ENCODE measurements at places on chromosomes 2 and 18. TPM values are rescaled to one million over a fixed set of nuclear protein-coding genes. Genes with fewer than 3 reads are reported as not detected.

GRCh38 chr2:218357236-218358177 is 850 bp downstream of the CATIP start:
- no peak for DNase-seq

Gene CFAP65
- not detected for total RNA-seq

- peak; percentile 5 for DNase-seq
Measured at GRCh38 chr2:120436885-120437603, 91.1 kb downstream of the INHBB start.

DNA sequence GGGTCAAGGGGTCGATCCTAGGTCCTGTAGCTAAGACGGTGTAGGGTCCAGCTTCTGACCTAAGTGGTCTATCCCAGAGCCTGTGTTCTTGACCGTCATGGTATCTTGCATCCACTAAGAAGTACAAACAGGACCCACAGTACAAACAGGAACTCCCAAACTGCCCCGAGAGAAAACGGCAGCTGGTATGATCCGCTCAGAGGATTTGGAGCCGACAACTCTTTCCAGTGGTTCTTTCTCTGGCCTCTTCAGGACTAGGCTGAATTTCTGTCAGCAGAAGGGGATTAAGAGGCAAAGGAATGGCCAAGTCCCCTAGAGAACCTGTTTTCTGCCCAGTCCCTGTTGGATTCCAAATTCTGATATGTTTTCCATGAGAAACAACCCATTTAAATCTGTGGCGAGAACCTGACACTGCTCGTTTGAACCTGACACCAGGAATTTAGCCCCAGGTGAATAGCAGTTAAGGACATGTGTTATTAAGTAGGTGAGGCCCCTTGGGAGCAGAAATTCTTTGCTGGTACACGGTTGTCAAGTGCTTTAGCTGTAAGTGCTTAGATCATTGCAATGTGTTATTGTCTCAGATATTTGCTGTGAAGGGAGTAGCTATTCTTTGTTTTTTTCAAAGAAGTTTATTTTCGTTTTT is 50.5 kb upstream of the TXNDC2 start:
- DNase-seq = no peak

- DNase-seq = peak; percentile 71
Measured at GRCh38 chr2:225008935-225009334, 33.3 kb downstream of the DOCK10 start.

Gene ZNF892
- 4.6 TPM for total RNA-seq

DNA sequence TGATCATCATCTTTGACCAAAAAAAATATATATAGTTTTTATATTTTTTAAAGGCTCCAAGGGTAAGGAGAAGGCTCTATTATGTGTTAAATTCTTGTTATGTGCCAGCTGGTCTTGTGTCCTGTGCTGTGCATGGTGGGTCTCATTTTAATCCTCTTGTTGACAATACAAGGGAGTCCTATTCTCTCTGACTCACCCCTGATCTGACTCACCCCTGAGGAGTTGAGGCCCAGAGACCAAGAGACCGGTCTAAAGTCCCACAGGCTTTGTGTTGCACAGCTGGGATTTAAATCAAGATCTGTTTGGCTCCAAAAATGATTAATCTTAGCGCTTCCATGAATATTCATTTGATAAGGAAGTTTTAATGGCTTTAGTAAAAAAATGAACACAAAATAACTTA is 25.7 kb downstream of the MC2R start:
- DNase-seq = no peak

Gene SNORC
- 1.4 TPM for total RNA-seq

DNA sequence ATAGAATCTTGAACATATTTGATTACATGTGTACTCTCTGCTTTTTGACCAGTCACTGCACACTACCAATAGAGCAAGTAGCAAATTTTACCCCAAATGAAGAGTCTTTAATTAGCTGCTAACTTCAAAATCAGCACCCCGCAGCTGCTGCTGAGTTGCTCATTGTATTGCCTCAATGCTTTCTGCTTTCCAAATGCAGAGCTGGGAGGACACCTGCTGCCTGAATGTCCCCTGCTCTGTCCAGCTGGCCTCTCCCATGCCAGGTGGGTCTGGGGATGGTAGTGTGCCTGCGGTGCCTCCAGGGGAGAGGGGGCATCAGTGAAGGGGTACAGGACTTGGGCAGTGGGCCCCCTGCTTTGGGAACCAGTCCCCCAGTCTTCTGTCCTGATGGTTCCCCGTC is 184.8 kb downstream of the PRKCE start:
- peak; percentile 72 for DNase-seq

Gene FMNL2
- total RNA-seq = 0.24 TPM

Gene IL1R1
- not detected for total RNA-seq

DNA sequence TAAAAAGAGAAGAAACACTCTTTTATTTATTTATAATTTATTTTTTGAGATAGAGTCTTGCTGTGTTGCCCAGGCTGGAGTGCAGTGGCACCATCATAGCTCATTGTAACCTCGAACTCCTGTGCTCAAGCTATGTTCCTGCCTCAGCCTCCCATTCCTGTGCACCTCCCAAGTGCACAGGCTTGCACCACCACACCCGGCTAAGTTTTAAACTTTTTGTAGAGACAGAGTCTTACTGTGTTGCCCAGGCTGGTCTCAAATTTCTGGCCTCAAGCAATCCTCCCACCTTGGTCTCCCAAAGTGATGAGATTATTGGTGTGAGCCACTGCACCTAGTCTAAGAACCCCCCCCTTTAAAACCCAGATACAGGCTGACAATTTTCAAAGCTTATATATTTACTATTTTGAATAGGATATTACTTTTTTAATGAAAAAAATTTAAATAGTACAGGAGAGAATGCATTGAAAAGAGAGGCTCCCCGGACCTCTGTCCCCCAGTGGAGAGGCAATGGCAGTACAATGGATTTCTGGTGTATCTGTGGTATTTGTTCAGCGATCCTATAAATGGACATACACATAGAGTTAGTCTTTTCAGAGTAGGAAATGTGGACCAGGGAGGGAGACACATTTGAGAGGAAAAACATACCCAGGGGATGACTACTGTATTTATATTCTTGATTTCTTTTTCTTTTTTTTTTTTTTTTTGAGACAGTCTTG is 48.1 kb upstream of the CNOT11 start:
- no peak for DNase-seq

DNA sequence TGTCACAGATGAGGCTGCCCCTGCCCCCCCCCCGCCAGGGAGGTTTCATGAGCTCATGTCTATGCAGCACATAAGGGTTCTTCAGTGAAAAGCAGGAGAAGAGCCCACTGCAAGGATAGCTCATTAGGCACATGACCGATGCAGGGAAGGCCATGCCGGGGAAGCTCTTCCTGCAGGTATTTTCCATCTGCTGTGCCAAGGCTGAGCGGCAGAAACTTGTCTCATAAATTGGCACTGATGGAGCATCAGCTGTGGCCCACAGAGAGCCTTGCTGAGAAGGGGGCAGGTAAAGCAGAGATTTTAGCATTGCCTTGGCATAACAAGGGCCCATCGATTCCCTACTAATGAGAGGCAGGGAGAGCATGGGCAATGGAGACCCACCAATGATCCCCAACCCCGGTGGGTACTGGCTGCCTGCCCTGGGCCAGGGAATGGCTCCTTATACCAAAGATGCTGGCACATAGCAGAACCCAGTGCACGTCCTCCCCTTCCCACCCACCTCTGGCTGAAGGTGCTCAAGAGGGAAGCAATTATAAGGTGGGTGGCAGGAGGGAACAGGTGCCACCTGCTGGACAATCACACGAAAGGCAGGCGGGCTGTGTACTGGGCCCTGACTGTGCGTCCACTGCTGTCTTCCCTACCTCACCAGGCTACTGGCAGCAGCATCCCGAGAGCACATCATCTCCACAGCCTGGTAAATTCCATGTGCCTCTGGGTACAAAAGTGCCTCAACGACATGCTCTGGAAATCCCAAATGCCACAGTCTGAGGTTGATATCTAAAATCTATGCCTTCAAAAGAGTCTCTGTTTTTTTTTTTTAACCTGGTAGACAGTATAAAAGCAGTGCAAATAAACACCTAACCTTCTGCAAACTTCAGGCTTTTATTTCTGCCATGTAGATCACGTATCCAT is 41.4 kb downstream of the STEAP3 start:
- peak; percentile 61 for DNase-seq

DNA sequence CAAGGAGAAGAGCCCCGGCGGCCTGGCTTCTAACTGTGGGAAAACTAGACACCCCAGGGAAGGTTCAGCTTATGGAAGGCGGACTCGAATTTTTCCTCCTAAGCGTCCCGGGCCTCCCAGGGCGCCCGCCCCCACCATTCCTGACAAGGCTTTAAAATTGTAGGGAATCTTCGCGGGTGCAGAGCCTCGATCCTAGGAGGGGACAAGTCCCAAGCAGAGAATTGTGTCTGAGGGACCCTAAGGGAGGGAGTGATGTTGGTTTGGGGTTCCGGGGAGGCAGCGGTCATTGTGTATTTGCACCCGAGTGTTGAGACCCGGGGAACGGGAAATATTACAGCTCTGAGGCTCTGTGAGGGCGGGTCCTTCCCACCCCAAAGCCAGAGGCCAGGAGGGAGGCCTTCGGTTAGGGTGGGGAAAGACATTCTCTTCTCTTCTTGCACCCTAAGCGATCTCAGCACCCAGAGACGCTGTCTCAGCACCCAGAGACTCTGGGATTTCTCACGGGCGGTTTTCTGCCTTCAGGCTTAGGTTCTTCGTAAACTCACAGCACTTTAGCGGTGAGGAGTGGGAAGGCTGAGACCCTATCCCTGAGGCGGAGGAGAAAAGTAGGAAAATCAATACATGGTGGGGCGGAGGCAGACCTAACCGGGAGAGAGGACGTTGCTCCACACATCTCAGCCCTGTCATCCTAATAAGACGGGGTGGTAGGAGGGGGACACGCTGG is 7.6 kb downstream of the OSR1 start:
- DNase-seq = no peak

DNA sequence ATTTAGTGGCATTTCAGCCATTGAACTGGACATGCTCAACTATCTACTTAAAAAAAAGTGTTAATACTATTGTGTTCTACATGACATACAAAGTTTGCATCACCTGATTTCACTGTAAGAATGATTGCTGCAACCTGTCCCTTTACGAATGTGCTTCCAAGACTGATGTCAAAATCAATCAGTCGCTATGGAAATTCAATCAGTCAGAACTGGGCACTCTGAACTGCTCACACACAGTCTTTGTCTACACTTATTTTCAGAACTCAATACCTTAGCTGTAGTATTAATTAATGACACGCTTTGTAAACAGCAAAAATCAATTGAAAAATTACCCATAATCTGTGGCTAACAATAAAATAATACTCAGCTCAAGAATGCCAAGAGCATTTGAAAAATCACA is 70.3 kb upstream of the KLHL29 start:
- DNase-seq = no peak

Gene ASB18
- total RNA-seq = not detected

DNA sequence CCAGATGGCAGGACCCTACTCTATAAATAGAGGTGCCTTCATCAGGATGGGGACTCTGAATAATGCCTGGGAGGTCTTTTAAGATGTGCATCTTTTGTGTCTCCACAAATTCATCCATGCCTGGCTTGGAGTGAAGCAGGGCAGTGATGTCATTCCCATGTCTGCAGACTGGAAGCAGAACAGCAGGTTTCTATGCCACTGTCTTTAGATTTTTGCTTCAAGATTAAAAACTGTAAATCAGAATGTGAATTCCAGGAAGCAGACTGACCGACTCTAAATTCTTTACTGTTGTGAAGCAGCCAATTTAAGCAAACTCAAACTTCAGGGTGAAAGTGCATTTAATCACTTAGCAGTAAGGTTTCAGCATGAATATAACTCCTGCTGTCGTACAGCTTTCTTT is 159.3 kb downstream of the SCG2 start:
- no peak for DNase-seq

DNA sequence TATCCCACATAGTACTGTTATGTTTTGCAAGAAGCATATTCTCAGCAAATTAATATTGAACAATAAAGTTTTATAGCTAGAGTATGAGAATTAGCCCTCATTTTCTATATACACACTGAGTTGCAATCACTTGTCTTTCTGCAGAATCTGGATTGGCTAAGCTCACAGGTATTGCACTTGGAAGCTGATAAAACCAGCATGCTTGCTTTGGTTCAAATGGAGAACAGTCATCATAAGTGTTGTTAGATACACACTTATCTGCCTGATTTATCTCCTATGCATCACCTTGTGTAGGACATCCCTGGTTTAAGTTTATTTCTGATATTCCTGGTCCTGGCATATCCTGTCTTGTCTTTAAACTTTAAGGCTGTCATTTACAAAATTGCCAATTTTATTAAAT is 38.0 kb upstream of the CYP20A1 start:
- DNase-seq = no peak

Gene RESP18
- total RNA-seq = not detected

Gene RAD51AP2
- total RNA-seq = not detected

- DNase-seq = no peak
Measured at GRCh38 chr18:55432307-55433040, 155.5 kb downstream of the TCF4 start.

GRCh38 chr18:47995654-47996053 is 65.2 kb upstream of the SMAD2 start:
- no peak for DNase-seq

GRCh38 chr2:18932853-18933252 is 343.5 kb upstream of the NT5C1B start:
- no peak for DNase-seq

- DNase-seq = no peak
Measured at GRCh38 chr18:76480913-76481312, 14.1 kb downstream of the ZNF516 start.

- DNase-seq = no peak
Measured at GRCh38 chr2:37448342-37449120, 104.1 kb downstream of the QPCT start.

Gene MSTN
- not detected for total RNA-seq

- no peak for DNase-seq
Measured at GRCh38 chr2:133674066-133674432, 105.8 kb upstream of the NCKAP5 start.

Gene KCNG3
- 0.08 TPM for total RNA-seq

- no peak for DNase-seq
Measured at GRCh38 chr2:201926067-201926466, 107.6 kb upstream of the FZD7 start.

- no peak for DNase-seq
Measured at GRCh38 chr2:200041639-200042038, 86.3 kb downstream of the MAIP1 start.

GRCh38 chr18:52060607-52061304 is 279.2 kb upstream of the DCC start:
- DNase-seq = no peak

GRCh38 chr18:29465526-29465925 is 1288.6 kb upstream of the CDH2 start:
- DNase-seq = no peak

GRCh38 chr2:41414486-41415230 is 633.2 kb upstream of the PKDCC start:
- peak; percentile 29 for DNase-seq

Gene LAMA1
- total RNA-seq = not detected

GRCh38 chr2:118737684-118738083 is 109.8 kb downstream of the EN1 start:
- no peak for DNase-seq

GRCh38 chr18:8375249-8375648 is 234.0 kb upstream of the RAB12 start:
- DNase-seq = no peak

- no peak for DNase-seq
Measured at GRCh38 chr18:25898965-25899364, 191.4 kb downstream of the SS18 start.

- peak; percentile 48 for DNase-seq
Measured at GRCh38 chr18:36672437-36673344, 156.1 kb downstream of the TPGS2 start.
